ENCODE measurements at places on chromosomes 2 and 18. TPM values are rescaled to one million over a fixed set of nuclear protein-coding genes. Genes with fewer than 3 reads are reported as not detected.

- no peaks in the 10 kb centered on the region for H3K36me3 ChIP-seq
- H3K4me1 ChIP-seq, result no peaks in the 10 kb centered on the region
Observed at GRCh38 chr2:238920601-238921001, 72.7 kb downstream of the TWIST2 start.

DNA sequence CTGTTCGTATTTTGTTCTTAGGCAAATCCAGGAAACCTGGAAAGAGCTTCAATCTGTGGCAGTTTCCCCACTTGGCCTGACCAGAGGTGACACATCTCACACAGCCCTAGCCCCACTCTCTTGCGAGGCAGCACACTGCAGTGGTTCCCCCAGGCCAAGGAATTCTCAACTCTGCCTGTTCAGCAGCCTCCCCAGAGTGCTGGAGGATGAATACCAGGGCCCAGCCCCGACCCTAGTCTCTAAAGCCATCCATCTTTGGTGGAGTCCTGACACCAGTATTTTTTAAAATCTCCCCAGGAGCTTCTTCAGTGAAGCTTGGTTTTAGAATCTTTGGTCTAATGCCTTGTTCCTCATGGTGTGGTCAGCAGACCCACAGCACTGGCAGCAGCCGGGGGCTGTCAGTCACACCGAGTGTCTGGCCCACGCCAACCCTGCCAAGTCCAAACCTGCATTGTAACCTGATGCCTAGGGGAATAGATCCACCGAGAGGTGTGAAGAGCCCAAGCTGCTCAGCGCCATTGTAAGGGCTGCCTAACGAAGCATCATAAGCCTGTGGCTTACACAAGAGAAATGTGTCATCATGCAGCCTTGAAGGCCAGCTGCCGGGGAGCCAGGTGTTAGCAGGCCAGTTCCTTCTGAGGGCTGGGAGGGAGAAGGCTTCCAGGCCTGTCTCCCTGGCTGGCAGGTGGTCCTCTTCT lies 428.7 kb upstream of the ID2 start:
- H3K4me1 ChIP-seq, result peaks cover 1% of the 10 kb centered on the region
- no peak overlapping the region for H3K27ac ChIP-seq
- DNase-seq, result no peak
- H3K27me3 ChIP-seq, result no peaks in the 10 kb centered on the region

GRCh38 chr2:526918-527317 lies 150.3 kb downstream of the TMEM18 start:
- no peaks in the 10 kb centered on the region for H3K36me3 ChIP-seq
- no peak for DNase-seq
- no peak overlapping the region for H3K27ac ChIP-seq
- H3K4me3 ChIP-seq, result no peak overlapping the region

- no peak for DNase-seq
- H3K36me3 ChIP-seq, result no peaks in the 10 kb centered on the region
- no peaks in the 10 kb centered on the region for H3K27me3 ChIP-seq
- peaks cover 13% of the 10 kb centered on the region for H3K4me1 ChIP-seq
- H3K4me3 ChIP-seq, result no peak overlapping the region
- H3K27ac ChIP-seq, result no peak overlapping the region
Observed at GRCh38 chr2:23411752-23412431, 26.9 kb downstream of the KLHL29 start.

DNA sequence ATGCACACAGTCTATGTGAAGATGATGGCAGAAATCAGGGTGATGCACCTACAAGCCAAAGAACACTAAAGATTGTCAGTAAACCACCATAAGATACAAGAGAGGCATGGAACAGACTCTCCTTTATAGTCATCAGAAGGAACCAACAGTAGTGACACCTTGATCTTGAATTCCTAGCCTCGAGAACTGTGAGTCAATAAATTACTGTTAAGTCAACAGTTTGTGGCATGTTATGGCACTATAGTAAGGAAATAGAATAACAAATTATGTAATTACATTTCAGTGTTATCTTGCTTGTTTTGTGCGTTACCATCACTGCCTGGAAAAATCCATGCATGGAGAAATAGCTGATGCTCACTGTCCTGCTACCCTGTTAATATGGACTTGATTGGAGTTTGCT lies 110.2 kb upstream of the LRP1B start:
- no peak overlapping the region for H3K27ac ChIP-seq
- H3K4me1 ChIP-seq, result no peaks in the 10 kb centered on the region
- DNase-seq, result no peak
- no peaks in the 10 kb centered on the region for H3K27me3 ChIP-seq
- H3K4me3 ChIP-seq, result no peak overlapping the region

GRCh38 chr2:41990688-41991087 lies 57.1 kb upstream of the PKDCC start:
- no peak for DNase-seq
- H3K36me3 ChIP-seq, result no peaks in the 10 kb centered on the region
- H3K4me3 ChIP-seq, result no peak overlapping the region
- H3K27me3 ChIP-seq, result no peaks in the 10 kb centered on the region

- peaks cover 16% of the 10 kb centered on the region for H3K36me3 ChIP-seq
- no peak overlapping the region for H3K4me3 ChIP-seq
- no peak for DNase-seq
- no peaks in the 10 kb centered on the region for H3K27me3 ChIP-seq
Observed at GRCh38 chr2:53697686-53698085, 69.9 kb upstream of the CHAC2 start.

GRCh38 chr2:1051075-1051474 lies 100.4 kb downstream of the SNTG2 start:
- no peak overlapping the region for H3K4me3 ChIP-seq
- H3K27ac ChIP-seq, result no peak overlapping the region
- no peaks in the 10 kb centered on the region for H3K4me1 ChIP-seq
- H3K27me3 ChIP-seq, result no peaks in the 10 kb centered on the region

DNA sequence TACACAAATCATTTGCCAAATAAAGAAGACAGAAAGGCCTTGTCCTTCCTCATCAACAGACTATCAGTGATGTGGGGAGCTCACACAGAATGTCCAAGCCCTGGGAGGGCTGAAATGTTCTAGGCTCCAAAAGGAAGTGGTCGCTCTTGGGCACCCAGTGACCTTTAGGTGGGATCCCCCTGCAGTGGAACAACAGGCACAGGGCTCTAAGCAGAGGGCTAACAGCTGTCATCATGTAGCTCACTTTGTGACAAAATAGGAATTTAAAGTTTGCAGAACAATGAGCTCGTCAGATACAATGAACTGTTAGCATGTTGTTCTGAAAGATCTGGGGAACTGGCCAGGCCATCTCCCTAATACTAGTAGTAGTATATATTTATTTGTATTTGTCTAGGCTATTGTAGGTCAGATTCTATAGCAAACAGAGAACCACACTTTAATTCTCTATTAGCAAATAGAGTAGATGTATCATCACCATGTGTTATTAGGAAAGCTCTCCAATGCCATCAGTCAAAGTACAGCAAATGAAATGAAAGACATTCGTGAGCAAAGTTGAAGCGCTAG lies 151.5 kb upstream of the MAP3K20 start:
- H3K27ac ChIP-seq, result no peak overlapping the region
- H3K36me3 ChIP-seq, result no peaks in the 10 kb centered on the region
- no peak overlapping the region for H3K4me3 ChIP-seq
- peaks cover 19% of the 10 kb centered on the region for H3K4me1 ChIP-seq
- H3K27me3 ChIP-seq, result no peaks in the 10 kb centered on the region
- DNase-seq, result no peak

DNA sequence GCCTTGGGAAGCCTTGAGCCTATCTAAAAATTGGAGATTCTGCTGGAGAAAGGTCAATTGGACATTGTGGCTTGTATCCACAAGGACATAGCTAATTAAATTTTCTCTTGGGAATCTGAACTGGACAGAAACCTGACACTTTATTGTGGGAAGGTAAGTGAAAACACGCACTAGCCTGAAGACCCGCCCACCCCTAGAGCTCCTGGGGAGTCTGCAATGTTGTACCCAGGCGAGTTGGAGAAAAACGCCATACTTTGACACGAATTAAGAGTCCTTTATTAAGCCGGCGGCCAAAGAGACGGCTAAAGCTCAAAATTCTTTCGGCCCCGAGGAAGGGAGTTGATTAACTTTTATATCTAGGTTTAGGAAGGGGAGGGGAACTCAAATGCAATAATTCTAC lies 1.2 kb upstream of the ZNF892 start:
- no peak for DNase-seq
- no peak overlapping the region for H3K4me3 ChIP-seq
- H3K36me3 ChIP-seq, result peaks cover 12% of the 10 kb centered on the region
- no peaks in the 10 kb centered on the region for H3K27me3 ChIP-seq

GRCh38 chr2:9941196-9941995 lies 10.1 kb upstream of the GRHL1 start:
- no peaks in the 10 kb centered on the region for H3K36me3 ChIP-seq
- no peak for DNase-seq

DNA sequence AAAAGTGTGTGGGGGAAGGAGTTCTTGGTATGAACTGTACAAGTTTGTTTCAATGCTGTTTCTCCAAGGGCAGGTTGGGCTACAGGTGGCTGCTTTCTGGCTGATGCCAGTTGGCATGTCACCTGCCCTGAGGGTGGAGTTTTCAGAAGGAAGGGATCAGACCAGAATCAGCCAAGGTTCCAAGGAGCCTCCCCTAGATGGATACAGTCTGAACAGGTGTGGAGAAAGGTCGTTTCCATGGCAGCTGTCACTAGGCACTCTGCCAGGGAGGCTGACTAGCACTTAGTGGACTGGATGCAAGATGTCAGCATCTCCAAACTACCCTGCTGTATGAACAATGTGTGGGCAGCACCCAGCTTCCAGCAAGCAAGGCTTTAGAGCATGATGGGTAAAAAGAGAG lies 444.4 kb upstream of the HNRNPA3 start:
- no peaks in the 10 kb centered on the region for H3K27me3 ChIP-seq
- H3K36me3 ChIP-seq, result no peaks in the 10 kb centered on the region
- no peak for DNase-seq
- no peaks in the 10 kb centered on the region for H3K4me1 ChIP-seq

DNA sequence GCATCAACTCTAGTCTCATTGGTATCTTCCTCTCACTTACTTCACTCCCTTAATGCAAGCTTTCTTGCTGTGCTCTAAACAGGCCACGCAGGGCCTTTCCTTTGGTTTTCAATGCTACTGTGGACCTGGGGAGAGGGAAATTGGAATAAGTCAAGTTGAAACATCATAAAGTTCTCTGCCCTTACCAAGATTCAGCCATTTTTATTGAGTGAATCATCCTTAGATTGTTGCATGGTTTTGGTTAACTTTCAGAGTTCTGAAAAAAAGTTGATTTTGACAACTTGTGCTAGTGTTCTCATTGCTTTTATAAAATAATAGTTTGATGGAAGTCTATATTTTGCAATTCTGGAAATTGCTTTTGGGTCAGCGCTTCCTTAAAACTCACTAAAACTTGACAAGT lies 852.8 kb upstream of the ACVR2A start:
- H3K27ac ChIP-seq, result no peak overlapping the region
- no peaks in the 10 kb centered on the region for H3K4me1 ChIP-seq
- H3K27me3 ChIP-seq, result no peaks in the 10 kb centered on the region
- no peaks in the 10 kb centered on the region for H3K36me3 ChIP-seq
- H3K4me3 ChIP-seq, result no peak overlapping the region

DNA sequence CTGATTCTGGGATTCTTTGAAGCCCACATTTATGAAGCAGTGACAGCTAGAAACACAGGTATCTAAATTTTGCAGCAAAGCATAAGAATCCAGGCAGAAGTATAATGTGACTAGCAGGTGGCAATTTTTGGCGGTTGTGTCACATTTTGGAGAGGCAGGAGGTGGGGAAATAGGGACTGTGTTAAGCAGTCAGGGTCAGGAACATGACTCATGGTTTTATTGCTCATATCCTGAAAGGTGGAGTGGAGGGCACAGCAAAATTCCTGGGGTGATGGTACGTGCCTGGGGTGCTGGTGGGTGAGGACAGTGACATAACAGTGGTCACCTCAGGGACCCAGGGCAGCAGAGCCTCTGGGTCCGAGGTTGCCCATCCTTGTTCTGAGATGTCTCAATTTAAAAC lies 63.5 kb upstream of the TTN start:
- H3K4me3 ChIP-seq, result no peak overlapping the region
- no peak for DNase-seq
- no peak overlapping the region for H3K27ac ChIP-seq
- no peaks in the 10 kb centered on the region for H3K4me1 ChIP-seq
- H3K27me3 ChIP-seq, result no peaks in the 10 kb centered on the region

DNA sequence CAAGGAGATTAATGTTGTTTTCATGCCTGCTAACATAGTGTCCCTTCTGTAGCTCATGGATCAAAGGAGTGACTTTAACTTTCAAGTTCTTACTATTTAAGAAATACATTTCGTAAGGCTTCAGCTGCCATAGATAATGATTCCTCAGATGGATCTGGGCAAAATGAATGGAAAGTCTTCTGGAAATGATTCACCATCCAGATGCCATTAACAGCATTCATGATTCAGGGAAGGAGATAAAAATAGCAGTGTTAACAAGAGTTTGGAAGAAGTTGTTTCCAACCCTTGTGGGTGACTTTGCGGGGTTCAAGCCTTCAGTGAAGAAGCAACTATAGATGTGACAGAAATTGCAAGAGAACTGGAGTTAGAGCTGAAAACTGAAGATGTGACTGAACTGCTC lies 17.0 kb downstream of the VRK2 start:
- no peak overlapping the region for H3K4me3 ChIP-seq
- H3K27ac ChIP-seq, result no peak overlapping the region
- H3K36me3 ChIP-seq, result peaks cover 2% of the 10 kb centered on the region
- no peak for DNase-seq

DNA sequence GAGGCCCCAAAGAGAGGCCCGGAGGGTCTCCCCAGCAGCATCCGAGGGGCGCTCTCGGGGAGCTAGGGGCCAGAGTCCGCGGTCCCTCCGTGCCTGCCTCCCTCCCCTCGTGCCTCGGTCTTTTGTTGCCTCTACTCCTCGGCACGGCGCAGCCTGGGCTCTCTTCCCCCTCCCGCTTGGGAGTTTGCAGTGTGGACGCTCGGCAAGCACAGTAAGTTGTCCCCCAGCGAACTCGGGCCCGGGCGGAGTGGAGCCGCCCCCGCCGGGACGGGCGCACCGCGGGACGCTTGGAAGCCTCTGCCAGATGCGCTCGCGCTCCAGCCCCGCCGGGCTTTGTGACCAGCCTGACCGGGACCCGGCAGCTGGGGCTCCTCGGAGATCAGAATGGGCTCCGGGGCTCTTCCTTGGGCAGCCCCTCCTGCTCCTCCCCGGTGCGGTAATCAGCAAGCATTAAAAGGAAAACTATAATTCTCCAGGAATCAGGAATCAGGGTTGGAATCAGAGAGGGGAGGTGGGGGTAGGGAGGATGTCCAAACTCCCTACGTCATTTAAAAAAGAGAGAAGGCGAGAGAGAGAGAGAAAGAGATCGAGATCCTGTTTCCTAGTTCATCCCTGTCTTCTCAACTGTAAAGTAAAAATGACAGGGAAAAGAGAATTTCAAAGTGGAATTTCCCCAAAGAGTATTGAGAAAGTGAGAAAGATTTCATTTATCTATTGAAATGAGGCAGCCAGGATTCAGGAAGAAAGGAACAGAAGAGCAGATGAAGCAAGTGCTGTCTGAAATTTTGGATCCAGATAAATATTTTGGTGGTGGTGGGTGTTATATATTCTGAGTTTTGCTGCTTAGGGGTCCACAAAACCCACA lies 786 bp upstream of the TMEM200C start:
- peak overlapping the region; percentile 56 for H3K4me3 ChIP-seq
- H3K27me3 ChIP-seq, result peaks cover 66% of the 10 kb centered on the region
- no peaks in the 10 kb centered on the region for H3K36me3 ChIP-seq
- DNase-seq, result peak; percentile 69

The DLGAP1 gene
- 2.0 TPM for total RNA-seq

The ANKRD53 gene
- 5.5 TPM for total RNA-seq

The CCDC85A gene
- total RNA-seq, result 1.9 TPM

Data from suprapubic skin (tissue), 4 donors.